Heart left ventricle (tissue), 16 donors: ENCODE measurements at places on chromosomes 16 and 17. TPM values are rescaled to one million over a fixed set of nuclear protein-coding genes. Genes with fewer than 3 reads are reported as not detected.

Gene CNTD1
- total RNA-seq = not detected

Gene VASN
- 4.1 TPM for total RNA-seq

Gene BAHCC1
- 19.6 TPM for total RNA-seq

Gene AOC3
- total RNA-seq = 55.4 TPM

Gene FBF1
- 5.4 TPM for total RNA-seq

Gene TBC1D3L
- total RNA-seq = 3.1 TPM

Gene NEUROD2
- total RNA-seq = not detected

Gene TBC1D3I
- not detected for total RNA-seq

Gene HEATR9
- total RNA-seq = not detected

Gene TBL3
- total RNA-seq = 31.0 TPM

Gene ARL5C
- total RNA-seq = not detected

Gene REXO5
- total RNA-seq = 2.8 TPM

Gene CDH1
- not detected for total RNA-seq

Gene KCNG4
- not detected for total RNA-seq

Gene P3H4
- 5.4 TPM for total RNA-seq

Gene SCN4A
- 1.3 TPM for total RNA-seq

Gene CLEC10A
- total RNA-seq = 1.8 TPM

Gene TPPP3
- 17.0 TPM for total RNA-seq

Gene GHDC
- total RNA-seq = 4.9 TPM

Gene SGCA
- total RNA-seq = 124 TPM

Gene KRTAP4-9
- not detected for total RNA-seq

Gene MMP28
- 10.2 TPM for total RNA-seq

Gene ERAL1
- 42.5 TPM for total RNA-seq

Gene C17orf67
- 0.48 TPM for total RNA-seq

Gene SPATA22
- 0.72 TPM for total RNA-seq

Gene RPL27
- 771 TPM for total RNA-seq

Gene TMEM114
- not detected for total RNA-seq

Gene MRPL45
- total RNA-seq = 46.3 TPM

Gene CCL4L2
- total RNA-seq = not detected

Gene CCL17
- 1.0 TPM for total RNA-seq

Gene KRT36
- not detected for total RNA-seq

Gene HSD17B1
- total RNA-seq = 1.3 TPM

Gene CFAP97D1
- total RNA-seq = not detected
